ENCODE measurements at places on chromosomes 16 and 17. TPM values are rescaled to one million over a fixed set of nuclear protein-coding genes. Genes with fewer than 3 reads are reported as not detected.

DNA sequence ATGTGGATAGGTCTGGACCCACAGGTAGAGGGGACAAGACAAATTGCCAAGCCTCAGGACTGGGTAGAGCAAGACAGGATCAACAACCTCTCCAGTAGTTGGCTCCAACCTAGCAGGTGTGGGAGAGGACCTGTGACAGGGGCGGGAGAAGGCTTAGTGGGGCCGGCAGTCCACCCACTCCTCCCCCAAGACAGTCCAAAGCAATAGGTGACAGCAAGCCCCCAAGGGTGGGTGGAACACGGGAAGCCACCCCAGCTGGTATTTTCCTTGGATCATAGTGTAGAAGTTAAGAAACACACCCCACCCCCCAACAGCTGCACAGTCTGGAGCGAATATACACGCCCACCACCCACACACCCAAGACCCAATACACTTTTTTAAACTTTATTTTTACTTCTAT, 4.1 kb upstream of the STX4 start:
- DNase-seq = no peak

GRCh38 chr17:81276781-81277180, 18.3 kb downstream of the SLC38A10 start:
- no peak for DNase-seq

DNA sequence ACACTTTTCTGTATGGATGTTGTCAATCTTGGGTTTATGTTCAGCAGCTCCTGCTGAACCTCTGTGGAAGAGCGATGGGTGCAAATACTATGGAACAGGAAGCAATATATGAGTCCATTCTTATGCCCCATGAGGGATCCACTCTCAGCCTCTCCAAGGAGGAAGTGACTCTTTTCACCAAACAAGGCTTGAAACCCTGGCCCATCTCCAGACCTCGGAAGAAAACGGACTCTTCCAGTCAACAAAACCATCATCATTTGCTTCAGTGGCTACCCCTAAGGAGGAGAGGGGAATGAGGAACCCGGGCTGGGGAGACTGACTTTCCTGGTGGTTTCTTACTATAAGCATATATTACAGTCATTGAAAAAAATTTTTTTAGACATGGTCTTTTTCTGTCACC, 206.2 kb downstream of the AXIN2 start:
- DNase-seq = no peak

GRCh38 chr17:77819497-77819896, 139.0 kb upstream of the TNRC6C start:
- no peak for DNase-seq

DNA sequence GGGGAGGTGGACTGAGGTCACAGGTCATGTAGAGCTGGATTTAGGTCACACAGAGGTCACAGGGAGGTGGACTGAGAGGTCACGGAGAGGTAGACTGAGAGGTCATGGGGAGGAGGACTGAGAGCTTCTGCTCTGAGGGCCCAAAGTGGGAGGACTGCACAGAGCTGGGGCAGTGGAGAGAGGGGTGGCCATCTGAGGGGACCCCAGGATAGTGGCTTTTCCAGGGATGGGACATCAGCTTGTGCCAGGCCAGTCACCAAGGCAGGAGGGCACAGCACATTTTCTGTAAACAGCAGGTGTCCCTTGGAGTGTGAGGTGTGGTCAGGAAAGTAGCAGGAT, 26.1 kb upstream of the JPT2 start:
- no peak for DNase-seq

- no peak for DNase-seq
Measured at GRCh38 chr17:67517325-67517724, 140.2 kb downstream of the PITPNC1 start.

DNA sequence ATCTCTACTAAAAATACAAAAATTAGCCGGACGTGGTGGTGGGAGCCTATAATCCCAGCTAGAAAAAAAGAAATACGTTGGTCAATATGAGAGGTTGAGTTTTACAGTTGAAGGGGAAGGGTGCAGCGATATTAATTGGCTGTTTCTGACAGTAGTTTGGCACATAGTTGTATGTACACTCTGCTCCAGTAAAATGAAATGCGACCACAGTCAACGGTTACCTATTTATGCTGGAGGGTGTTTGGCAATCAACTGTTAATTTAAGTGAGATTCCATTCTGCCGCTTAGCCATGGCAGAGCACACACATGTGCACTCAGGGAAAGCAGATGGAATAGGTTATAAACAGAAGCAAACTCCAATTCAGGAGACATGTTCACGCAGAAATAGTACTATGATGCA, 9.3 kb upstream of the ZNF594 start:
- no peak for DNase-seq

GRCh38 chr17:1390432-1391367, 9.3 kb downstream of the YWHAE start:
- peak; percentile 64 for DNase-seq

DNA sequence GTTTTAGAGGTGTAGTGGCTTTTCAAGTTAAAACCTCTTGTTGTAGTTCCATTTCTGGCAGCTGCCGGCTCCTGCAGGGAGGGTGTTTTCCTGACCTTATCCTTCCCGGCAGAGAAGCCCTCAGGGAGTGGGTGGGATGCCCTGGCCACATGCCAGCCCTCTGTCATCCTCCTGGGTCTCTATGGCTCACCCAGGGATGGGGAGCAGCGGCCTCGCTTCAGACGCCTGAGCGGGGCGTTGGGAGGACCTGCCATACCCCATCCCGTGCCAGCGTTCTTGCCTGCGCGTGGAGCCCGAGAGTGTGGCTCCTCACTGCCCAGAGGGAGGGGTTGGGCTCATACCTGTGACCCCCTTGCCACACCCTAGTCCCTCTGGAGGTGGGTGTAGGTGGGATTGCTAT, 11.9 kb downstream of the KCNJ12 start:
- no peak for DNase-seq

- DNase-seq = no peak
Measured at GRCh38 chr16:67151431-67152097, 766 bp upstream of the B3GNT9 start.

DNA sequence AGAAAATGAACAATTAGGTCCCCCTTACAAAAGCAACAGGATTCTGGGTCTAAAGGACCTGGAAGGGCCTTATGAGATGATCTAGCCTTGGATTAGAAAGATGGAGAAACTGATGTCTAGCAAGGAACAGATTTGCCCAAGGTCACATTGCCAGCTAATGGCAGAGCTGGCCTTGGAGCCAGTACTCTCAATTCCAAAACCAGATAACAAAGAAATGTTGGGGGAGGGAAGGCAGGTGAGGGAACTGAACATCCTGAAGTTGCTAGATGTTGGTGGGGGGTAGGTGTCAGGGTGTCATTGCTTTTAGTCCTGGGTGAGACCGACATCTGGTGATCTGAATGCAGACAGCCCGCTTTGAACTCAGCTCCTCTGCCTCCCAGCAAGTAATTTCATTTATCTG, 11.3 kb upstream of the ZNF423 start:
- DNase-seq = no peak

DNA sequence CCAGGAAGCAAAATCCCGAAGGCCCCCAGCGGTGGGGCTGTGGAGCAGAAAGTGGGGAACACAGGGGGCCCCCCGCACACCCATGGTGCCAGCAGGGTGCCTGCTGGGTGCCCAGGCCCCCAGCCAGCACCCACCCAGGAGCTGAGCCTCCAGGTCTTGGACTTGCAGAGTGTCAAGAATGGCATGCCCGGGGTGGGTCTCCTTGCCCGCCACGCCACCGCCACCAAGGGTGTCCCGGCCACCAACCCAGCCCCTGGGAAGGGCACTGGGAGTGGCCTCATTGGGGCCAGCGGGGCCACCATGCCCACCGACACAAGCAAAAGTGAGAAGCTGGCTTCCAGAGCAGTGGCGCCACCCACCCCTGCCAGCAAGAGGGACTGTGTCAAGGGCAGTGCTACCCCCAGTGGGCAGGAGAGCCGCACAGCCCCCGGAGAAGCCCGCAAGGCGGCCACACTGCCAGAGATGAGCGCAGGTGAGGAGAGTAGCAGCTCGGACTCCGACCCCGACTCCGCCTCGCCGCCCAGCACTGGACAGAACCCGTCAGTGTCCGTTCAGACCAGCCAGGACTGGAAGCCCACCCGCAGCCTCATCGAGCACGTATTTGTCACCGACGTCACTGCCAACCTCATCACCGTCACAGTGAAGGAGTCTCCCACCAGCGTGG, 6.5 kb downstream of the CBX2 start:
- no peak for DNase-seq

DNA sequence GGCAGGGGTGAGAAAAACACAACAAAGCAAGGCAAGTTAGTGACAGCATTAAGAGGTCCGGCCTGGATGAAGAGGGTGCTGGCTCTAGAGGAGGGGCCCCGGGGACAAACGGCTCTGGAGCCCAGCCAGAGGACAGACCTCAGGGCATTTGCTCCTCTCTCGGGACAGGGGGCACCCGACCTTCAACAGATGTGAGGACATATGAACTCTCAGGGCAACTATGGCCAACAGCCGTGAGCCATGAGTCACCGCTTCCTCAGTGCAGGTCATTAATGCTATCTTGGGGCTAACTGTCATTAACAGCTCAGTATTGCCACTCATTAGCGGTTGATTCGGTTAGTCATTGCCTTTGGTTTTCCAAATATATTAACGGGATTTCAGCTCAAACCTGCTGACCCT, 9.7 kb upstream of the ARL5C start:
- no peak for DNase-seq

DNA sequence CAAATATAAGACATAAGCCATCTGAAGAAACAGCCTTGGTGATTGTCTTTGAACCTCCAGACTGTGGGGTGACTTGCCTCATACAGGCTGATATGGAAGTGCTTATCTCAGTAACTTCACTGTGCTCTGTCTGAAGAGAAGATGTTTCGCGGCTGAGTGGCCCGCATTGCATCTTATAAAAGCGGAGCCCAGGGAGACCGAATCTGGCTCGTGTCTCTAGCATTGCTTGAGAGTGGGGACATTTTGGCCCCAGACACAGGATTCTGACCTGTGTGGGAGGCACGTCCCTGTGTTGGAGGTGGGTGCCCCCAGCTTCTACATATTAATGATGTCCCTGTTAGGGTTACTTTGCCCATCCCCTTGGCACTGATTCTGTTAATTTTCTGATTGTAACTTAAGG, 66.4 kb downstream of the METRNL start:
- no peak for DNase-seq

DNA sequence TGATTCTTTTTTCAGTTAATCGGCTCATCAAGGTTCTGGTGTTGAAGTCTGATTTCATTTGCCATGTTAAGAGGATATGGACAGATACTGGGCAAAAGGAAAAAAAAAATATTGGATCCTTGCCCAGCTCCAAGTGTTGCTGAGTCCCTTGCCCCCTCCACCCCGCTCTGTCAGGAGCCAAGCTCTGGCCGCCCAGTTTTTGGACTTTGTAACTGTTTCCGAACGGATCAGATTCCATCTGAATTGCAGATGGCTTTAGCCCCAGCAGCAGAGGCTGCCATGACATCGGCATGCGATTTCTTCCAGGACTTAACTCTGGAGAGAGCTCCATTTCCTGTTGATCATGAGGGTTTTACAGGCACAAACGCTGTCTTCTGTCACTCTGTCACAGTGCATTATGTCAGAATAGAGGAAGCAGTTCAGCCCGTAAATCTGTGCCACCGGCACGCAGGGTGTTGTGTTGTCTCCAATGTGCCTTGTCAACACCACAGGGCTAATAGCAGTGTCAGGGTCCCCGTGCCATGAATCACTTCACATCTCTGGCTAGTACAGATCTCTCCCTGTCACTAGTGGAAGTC, 615.6 kb downstream of the MAF start:
- peak; percentile 39 for DNase-seq

- DNase-seq = no peak
Measured at GRCh38 chr17:4405038-4405669, 28.6 kb upstream of the SPNS3 start.

DNA sequence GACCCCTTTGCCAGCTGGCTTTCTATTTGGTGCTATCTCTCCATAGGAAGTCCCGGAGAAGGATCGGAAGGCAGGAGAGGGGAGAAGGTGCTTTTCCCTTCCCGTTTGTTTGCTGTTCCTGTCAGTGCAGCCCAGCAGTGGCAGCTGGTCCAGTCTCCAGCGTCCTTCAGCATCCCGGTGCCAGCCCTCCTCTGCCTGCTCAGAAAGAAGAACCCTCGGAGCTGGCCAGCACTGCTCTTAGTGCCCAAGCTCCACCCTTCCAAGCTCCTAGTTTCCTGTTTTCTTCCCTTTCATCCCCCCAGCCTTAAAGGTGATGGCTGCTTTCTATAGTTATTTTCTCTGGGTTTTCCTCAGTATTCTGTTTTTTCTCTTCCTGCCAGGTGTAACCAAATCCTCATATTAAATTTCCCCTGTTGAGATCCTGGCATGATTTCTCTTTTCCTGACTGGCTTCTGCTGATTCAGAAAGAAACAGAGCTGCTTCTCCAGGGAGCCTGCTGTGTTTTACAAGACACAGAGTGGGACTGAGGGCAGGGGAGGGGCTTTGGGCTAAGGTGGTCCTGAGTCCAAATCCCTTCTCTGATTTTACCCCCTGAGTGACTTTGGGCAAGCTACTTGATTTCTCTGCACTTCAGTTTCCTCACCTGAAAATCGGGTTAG, 186.8 kb downstream of the COPRS start:
- no peak for DNase-seq

GRCh38 chr17:59427425-59427921, 96.0 kb downstream of the YPEL2 start:
- peak; percentile 78 for DNase-seq

DNA sequence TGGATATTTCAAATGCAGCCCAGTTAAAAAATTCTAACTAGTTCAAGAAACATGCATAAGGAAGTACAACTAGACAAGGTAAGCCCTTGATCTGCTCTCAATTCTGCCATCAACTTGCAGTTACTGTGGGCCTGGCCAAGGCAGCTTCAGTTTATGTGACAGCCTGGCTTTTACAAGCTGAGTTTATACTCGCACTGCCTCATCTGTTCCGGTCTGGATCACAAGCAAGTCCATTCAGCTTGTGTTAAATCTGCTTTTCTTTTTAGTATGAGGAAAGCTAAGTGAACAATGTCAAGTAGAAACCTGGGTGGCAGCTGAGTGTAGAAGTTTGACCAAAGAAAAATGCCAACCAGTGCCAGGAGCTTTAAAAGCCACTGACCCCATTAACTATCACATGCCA, 76.6 kb upstream of the CORO6 start:
- peak; percentile 47 for DNase-seq

Gene AMFR
- 199 TPM for total RNA-seq

Gene ZDHHC1
- total RNA-seq = 5.3 TPM

Gene CEP20
- total RNA-seq = 45.3 TPM

Gene MT3
- not detected for total RNA-seq

Gene HSD11B2
- total RNA-seq = 1.4 TPM

Gene CTRL
- total RNA-seq = 0.48 TPM

Gene CDK5R1
- 0.72 TPM for total RNA-seq

Gene EVPL
- total RNA-seq = 13.7 TPM

Gene MMP2
- total RNA-seq = 175 TPM

Gene EIF3CL
- 75.1 TPM for total RNA-seq

Measured in umbilical cord (tissue), 2 donors.